ENCODE measurements at places on chromosomes 3 and 15. TPM values are rescaled to one million over a fixed set of nuclear protein-coding genes. Genes with fewer than 3 reads are reported as not detected.

The ZCWPW2 gene
- 0.87 TPM for total RNA-seq

The IQCF5 gene
- not detected for total RNA-seq

The SI gene
- not detected for total RNA-seq

The IL5RA gene
- not detected for total RNA-seq

The PPP1R14D gene
- not detected for total RNA-seq

The FBXW12 gene
- total RNA-seq, result not detected

The ACP3 gene
- total RNA-seq, result 27.1 TPM
